Activated CD8-positive, alpha-beta memory T cell treated with anti-CD3 and anti-CD28 coated beads for 4 hours (primary cell): ENCODE measurements at places on chromosomes 5 and 9.

DNA sequence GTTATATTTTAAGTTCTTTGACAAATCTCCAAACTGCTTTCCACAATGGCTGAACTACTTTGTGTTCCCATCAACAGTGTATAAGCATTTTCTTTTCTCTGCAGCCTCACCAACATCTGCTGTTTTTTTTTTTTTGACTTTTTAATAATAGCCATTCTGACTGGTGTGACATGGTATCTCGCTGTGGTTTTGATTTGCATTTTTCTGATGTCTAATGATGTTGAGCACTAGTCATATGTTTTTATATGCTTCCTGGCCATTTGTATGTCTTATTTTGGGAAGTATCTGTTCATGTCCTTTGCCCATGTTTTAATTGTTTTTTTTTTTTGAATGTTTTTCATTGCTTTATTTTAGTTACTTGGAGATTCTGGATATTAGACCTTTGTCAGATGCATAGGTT is 196.6 kb downstream of the PLK2 start:
- no peak for DNase-seq

- DNase-seq: no peak
These were observed 197.9 kb downstream of the EPB41L4A start for GRCh38 chr5:112221128-112221527.

- DNase-seq: no peak
These were observed 341.1 kb downstream of the ARL15 start for GRCh38 chr5:53969176-53969730.

- DNase-seq: peak; percentile 2
These were observed 38.1 kb downstream of the PBX3 start for GRCh38 chr9:125785248-125785751.

DNA sequence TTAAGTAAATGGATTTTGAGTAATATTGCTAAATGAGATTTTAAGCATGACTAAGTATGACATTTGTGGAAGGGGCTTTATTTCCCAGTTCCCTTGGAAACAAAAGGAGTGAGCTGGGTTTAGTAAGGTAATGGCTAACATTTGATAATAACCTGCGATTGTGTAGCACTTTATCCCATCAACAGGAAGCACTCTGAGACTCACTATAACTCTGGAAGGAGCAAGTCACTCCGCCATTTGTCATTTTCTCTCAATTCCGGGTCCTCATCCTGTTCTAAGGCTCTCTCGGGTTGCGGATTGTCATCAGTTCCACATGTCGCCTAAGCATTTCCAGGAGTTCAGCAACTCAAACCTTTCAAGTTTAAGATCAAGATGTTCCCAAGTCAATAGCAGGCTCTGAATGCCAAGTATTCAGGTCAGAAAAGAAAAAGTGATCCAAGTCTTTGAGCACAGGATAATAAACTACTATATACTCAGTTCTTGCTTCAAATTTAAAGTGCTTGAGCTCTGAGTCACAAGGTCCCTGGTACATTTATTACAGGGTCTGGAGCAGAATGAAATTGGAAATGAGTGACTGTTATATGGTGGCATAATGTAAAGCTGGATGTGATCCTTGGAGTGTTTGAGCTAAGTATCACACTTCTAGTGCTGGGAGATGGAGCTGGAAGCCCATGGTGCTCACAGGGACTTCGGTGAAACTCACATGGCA is 39.3 kb downstream of the CAPSL start:
- DNase-seq: no peak

GRCh38 chr5:73443829-73444498 is 4.6 kb downstream of the FOXD1 start:
- DNase-seq: no peak
